ENCODE measurements at places on chromosomes 16 and 17.

DNA sequence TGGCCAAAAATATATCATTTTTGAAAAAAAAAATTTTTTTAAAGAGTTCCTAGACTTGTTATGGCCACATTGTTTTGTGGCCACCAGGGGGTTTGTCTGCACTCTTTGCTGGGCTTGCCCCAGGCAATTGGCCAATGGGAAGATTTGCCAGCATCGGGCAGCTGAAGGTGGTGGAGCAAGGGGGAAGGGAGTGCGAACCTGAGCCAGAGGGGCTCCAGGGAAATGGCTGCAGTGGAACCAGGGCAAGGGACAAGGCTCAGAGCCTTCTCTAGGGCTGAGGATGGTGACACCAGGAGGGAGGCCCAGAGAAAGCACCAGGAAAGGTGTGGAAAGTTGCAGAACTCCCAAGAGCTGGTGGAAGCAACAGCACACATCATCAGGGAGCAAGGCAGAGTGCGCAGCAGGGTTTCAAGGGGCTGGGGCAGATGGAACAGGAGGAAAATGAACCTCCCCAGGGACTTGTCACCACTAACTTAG is 15.5 kb upstream of the CMIP start:
- no peak for DNase-seq

GRCh38 chr16:75559564-75560372 is 3.7 kb upstream of the TMEM231 start:
- DNase-seq = no peak

DNA sequence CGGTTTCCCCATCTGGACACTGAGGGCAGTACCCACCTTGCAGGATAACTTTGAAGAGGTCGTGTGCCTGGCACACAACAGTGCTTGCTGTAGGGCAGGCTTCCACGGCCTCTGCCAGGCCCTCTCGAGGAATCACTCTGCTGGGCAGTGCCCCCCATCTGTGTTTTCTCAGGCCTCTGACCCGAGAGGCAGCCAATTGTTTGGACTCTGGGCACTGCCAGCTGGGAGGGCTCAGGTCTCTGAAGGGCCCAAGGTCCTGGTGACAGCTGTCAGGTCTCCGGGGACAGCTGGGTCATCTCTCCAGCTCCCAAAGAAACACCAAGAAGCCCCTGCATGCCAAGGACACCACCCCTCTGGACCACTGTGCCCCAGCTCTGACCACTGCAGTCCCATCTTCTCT is 1.0 kb upstream of the RAB26 start:
- DNase-seq = no peak

DNA sequence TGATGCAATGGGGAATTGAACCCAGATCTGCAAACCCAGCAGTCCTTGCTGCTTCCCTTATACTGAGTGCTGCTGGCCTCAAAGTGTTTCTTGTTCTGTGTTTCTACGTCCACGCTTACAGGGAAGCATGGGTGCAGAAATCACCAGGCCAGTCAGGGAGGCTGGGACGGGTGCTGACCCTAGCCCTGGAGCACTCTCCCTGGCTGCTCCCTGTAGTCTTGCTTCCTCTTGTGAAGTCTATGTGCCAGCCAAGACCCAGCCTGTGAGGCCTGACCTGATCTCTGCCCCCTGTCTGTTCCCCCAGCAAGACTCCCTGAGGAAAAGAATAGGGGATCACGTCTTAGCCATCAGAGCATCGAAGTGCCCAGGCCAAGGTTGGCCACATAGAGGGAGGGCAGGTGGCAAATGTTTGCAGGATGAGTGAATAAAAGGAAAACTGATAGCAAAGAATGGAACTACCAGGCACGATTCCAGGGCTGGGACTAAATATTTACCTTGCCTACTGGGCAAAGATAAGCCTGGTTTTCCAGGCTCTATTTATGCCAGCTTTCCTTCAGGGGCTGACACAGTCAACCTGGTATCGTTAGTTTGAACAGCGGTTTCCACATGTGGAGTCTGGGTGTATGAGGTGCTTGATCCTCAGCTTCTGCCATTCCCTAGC is 41.2 kb upstream of the RHOT1 start:
- DNase-seq = no peak

GRCh38 chr16:84052071-84052622 is 9.6 kb upstream of the SLC38A8 start:
- DNase-seq = no peak

DNA sequence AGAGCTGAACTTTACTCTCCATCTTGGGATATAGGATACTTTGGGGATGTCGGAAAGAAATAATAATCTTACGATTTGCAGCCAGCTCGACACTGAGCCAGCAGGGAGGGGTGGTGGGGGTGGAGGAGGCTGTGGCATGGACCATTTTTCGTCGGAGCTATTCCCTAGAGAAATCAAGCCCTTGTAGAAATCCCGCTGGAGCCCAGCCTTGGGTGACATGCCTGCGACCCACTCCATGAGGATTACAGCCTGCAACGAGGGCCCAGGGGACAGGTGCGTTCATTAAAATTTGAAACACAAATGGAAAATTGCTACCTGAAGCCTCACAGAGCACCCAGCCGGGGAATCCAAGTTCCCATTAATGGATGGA is 82.8 kb upstream of the GSE1 start:
- no peak for DNase-seq

- no peak for DNase-seq
Measured at GRCh38 chr17:48441231-48441711, 11.3 kb upstream of the SKAP1 start.

DNA sequence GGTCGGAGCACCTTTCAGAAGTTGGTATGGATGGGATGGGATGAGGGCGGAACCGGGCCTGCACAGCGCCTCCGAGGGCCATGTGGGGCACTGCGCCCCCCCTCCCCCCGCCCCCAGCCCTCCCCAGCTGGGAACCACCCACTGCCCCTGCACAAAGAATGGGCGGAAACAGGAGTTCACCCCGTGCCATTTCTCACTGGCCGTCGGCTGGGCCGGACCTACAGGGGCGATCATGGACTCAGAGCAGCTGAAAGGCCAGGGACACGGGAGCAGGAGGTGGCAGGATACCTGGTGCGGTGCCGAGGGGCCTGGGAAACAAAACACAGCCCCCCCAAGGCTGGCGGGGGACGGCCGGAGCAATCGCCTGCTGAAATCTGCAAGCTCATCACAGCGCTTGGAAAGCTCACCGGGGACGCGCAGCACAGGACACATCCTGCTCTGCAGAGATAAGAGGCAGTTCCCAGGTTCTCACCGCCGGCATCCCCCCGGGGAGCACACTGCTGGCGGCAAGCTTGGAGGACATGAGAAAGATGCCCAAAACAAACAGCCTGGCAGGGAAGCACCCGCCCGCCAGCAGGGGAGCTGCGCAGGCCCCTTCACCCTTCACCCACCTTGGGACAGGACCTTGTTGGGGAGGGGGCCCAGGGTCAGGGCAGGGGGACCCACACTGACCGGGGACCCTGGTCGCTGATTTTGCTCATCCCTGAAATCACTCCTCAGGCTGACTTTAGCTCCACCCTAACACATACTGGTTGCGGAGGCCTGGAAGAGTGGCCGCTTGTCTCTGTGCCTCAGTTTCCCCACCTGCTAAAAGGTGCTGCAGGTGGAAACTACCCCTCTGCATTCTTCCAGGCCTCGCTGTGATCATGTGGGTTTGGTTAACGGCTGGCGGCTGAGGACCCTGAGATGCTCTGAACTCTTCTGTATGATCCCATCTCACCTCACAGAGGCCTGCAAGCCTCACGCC is 263.9 kb downstream of the C16orf95 start:
- DNase-seq = no peak

- DNase-seq = no peak
Measured at GRCh38 chr16:79444572-79444971, 156.0 kb downstream of the MAF start.

- no peak for DNase-seq
Measured at GRCh38 chr17:28372945-28373274, 1.4 kb downstream of the SARM1 start.
